ENCODE measurements at places on chromosomes 12 and 14.

- DNase-seq = no peak
Measured at GRCh38 chr12:57089271-57090245, 644 bp downstream of the NAB2 start.

- no peak for DNase-seq
Measured at GRCh38 chr14:94638961-94639817, 27.0 kb downstream of the SERPINA3 start.

DNA sequence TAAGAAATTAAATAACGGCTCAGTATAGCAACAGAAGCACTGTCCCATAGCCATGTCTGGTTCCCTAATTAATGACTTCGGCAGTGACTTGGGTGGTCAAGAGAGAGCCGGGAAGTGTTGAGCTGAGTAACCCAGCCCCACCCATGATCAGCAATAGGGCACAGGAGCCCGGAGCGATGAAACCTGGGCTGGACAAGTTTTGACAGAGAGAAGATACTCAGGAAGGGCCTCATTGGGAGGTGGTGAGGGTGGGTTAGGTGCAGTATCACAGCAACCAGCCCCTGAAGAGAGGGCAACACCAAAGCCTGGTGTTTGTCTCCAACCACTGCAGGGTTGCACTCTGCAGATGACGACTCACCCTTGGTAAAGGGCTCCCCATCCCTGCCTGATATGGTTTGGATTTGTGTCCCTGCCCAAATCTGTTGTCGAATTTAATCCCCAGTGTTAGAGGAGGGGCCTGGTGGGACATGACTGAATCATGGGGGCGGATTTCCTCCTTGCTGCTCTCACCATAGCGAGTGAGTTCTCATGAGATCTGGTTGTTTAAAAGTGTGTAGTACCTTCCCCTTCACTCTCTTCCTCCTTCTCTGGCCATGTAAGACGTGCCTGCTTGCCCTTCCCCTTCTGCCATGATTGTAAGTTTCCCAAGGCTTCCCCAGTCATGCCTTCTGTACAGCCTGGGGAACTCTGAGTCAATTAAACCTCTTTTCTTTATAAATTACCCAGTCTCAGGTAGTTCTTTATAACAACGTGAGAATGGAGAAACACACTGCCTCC, 124.9 kb upstream of the MED13L start:
- no peak for DNase-seq

- peak; percentile 68 for DNase-seq
Measured at GRCh38 chr14:61280526-61281185, 482 bp downstream of the TMEM30B start.

DNA sequence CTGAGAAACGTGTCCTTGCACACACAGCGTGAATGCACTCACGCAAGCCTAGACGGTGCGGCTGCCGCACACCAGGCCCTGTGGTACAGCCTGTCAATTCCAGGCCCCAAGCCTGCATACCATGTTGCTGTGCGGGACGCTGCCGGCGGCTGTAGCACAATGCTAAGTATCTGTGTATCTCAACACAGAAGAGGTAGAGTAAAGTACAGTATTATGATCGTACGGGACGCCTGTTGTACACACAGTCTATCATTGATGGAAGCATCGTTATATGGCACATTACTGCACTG, 45.0 kb downstream of the AMN start:
- no peak for DNase-seq

- no peak for DNase-seq
Measured at GRCh38 chr12:107287436-107288413, 194.4 kb upstream of the CRY1 start.

DNA sequence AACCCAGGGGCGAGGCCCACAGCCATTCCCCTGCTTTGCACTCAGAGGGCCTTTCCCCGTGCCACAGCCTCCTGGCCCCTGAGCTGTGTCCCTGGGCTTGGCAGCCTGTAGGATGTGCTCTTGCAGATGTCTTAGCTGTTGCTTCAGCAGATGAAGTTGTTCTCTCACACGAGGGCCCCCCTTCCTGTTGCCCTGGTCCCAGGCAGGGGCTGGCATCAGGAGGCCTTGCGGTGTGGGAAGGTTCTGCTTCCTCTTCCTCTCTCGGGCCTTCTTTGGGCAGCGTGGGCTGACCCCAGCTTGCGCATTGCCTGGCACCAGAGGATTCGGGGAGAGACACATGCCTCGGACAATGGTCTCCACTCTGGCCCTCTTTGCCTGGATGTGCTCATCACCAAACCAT, 12.7 kb downstream of the PROX2 start:
- no peak for DNase-seq

- no peak for DNase-seq
Measured at GRCh38 chr12:91319071-91319760, 136.6 kb upstream of the DCN start.

DNA sequence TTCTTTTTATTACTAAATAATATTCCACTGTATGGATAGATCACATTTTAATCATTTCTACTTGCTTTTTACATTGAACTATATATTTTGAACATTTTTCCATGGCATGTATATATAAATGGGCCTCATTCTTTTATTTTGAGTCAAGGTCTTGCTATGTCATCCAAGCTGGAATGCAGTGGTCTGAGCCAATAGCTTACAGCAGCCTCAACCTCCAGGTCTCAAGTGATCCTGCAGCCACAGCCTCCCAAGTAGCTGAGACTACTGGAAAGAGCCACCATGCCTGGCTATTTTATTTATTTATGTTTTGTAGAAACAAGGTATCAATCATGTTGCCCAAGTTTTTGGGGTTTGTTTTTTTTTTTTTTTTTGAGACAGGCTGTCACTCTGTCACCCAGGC, 7.6 kb downstream of the FCF1 start:
- DNase-seq = no peak

DNA sequence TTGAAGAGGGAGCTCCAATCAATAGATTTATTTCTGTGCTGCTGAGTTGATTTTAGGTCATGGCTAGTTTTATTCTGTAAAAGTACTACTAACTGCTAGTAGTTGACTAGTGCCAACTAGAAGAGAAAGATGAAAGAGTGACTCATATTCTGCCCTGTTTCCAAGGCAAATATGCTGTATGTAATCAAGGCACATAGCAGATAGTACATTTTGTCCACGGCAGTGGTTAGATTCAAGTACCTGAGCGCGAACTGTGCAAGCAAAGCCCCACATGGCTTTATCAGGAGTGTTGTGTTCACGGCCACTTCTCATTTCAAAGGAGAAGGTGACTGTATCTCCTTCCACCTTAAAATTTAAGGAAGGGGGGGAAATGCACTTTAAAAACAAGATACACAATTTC, 126.8 kb downstream of the TRAFD1 start:
- no peak for DNase-seq

GRCh38 chr14:60196291-60196690, 31.1 kb upstream of the DHRS7 start:
- no peak for DNase-seq

GRCh38 chr12:50362671-50363070, 33.7 kb downstream of the FAM186A start:
- DNase-seq = no peak

- DNase-seq = no peak
Measured at GRCh38 chr14:69537900-69538299, 36.8 kb downstream of the CCDC177 start.

GRCh38 chr12:93199831-93200236, 177.9 kb upstream of the NUDT4 start:
- no peak for DNase-seq

- DNase-seq = no peak
Measured at GRCh38 chr14:26846388-26846787, 248.6 kb upstream of the NOVA1 start.

GRCh38 chr14:64645220-64645892, 58.9 kb upstream of the PLEKHG3 start:
- no peak for DNase-seq

DNA sequence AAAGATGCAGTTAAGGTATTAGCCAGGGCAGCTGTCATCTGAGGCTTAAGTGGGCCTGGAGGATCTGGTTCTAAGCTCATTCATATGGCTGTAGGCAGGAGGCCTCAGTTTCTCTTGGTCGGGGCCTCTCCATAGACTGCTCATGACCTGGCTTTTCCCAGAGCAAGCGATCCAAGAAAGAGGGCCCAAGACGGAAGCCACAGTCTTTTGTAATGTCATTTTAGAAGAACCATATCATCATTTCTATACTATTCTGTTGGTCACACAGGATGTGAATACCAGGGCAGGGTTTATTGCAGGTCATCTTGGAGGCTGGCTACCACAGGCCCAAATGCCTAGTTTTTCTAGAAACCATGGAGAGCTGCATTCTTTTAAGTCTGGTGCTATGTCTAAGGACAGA, 47.7 kb downstream of the GNG2 start:
- DNase-seq = no peak

GRCh38 chr12:13152281-13152680, 44.2 kb upstream of the EMP1 start:
- no peak for DNase-seq

- no peak for DNase-seq
Measured at GRCh38 chr14:52033101-52033642, 35.7 kb downstream of the NID2 start.

- DNase-seq = no peak
Measured at GRCh38 chr14:45377166-45377565, 124.2 kb upstream of the MIS18BP1 start.

DNA sequence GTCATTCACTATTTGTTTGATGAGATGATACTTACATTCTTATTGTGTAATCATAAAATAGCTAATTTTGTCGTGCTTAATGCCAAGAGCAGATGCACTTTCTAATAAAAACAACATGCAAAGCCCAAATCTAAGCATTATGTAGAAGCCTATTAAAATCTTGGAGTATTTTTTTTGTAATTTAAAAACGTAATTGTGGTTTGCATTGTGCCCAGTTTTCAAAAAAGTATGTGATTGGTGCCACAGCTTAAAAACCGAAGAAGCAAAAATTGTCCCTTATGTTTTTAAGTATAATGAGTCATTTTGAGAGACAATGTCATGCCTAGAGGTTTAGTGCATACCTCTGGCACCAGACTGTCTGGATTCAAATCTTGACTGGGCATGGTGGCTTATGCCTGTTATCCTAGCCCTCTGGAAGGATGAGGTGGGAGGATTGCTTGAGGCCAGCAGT, 464.8 kb upstream of the RGS6 start:
- no peak for DNase-seq

GRCh38 chr14:98138666-98139065, 1133.3 kb downstream of the BCL11B start:
- DNase-seq = peak; percentile 55

GRCh38 chr14:100546051-100546443, 41.2 kb downstream of the BEGAIN start:
- DNase-seq = no peak

- no peak for DNase-seq
Measured at GRCh38 chr12:100860611-100861010, 66.0 kb downstream of the ANO4 start.

GRCh38 chr12:124582108-124582424, 14.7 kb upstream of the NCOR2 start:
- no peak for DNase-seq

GRCh38 chr14:33307691-33308251, 369.1 kb downstream of the NPAS3 start:
- DNase-seq = no peak

DNA sequence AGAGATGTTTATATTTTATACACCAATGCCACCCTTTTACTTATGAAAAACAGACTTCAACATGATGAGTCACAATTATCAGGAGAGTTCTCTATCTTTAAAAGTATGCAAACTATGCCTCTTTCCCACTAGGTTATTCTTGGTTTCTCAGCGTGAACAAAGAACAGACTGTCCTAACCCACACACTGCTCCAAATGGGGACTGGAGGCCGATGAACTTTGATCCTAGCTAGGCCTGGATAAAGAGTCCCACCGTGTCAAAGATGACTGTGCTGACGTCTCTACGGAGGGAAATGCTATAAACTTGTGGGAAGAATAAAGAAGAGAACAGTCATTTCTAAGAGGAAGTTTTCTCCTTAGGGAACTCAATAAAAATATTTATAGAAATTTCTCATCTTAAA, 160.1 kb downstream of the EPS8 start:
- no peak for DNase-seq

DNA sequence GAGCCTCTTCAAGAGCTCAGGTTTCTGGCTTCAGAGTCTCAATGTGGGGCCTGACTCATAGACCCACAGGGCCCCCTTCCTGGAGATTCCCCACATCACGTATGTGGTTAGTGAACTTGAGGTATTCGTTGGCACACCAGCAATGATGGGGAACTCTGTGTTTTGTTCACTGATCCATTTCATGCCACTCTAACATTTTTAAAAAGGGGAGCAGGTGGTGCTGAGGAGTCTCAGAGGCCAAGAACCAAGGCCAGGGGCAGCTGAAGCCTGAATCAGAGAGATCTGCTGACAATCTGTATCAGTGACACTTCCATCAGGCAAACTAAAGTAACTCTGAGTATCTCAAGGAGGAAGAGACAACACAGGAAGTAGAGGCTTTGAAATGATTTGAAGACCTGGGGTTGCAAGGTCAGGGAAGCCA, 323.4 kb downstream of the VRK1 start:
- DNase-seq = no peak

- DNase-seq = no peak
Measured at GRCh38 chr12:25482625-25483024, 70.5 kb downstream of the LMNTD1 start.

- no peak for DNase-seq
Measured at GRCh38 chr12:3230758-3231375, 153.7 kb downstream of the TSPAN9 start.

DNA sequence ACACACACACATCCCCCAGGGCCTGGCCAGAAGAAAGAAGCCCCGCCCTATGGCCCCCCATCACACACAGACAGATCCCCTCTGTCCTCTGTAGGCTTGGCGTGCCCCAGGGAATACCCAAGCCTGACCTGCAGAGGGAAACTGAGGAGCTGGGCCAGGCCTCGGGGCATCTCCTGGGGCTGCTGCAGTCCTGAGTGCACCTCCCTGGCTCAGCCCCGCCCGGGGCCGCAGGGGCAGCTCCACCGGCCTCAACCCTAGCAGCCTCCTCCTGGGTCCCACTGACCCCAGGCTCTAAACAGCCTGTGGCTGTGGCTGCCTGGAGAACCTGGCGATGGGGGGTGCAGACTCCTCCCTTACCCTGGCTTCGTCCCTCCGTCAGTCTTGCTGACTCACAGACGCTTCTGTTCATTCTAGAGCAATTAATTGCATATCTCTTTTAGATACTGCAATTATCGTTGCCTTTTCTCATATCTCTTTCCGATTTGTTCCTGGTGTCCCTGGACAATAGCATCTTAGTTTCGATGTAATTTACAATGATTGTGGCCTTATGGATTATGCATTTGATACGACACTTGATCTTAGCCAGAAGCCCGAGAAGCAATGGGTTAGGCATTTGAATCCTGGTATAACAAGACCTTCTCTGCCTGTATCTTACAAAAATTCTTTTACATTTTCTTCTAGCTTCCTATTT, 45.8 kb upstream of the EIF5 start:
- no peak for DNase-seq

DNA sequence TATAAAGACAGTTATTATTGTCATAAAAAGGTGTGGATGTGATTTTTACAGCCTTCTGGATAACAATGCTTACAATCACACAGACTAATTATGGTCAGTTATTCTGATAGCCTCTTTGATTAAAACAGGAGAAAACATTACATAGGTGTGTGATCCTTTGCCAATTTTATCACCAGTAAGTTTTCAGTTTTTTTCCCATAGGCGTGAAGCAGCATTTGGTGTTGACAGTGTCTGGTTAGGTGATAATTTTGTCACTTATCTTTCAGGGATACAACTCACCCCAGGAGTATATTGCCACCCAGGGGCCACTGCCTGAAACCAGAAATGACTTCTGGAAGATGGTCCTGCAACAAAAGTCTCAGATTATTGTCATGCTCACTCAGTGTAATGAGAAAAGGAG, 208.8 kb downstream of the EPS8 start:
- no peak for DNase-seq
